ENCODE measurements at places on chromosomes 7 and 10. TPM values are rescaled to one million over a fixed set of nuclear protein-coding genes. Genes with fewer than 3 reads are reported as not detected.

SH2D4B gene
- total RNA-seq, result not detected

DNA sequence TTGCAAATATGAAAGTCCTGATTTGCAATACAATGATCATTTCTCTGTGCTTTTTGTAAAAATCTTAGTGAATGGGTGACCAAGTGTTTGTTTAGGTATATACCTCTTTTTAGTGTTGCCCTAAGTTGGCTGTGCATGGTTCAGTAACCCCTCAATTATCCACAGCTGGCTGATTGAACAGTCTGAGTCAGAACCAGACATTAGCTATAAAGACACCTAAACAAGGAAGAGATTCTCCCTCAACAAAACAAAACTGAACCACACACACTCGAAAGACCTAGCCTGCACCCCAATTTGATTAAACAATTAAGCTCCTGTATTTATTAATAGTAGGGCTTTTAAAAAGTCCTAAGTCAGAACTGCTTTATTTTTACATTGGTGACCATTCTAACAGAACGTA is 2.8 kb downstream of the RSBN1L start:
- DNase-seq, result no peak

GRCh38 chr7:80307227-80307856 is 172.7 kb downstream of the GNAI1 start:
- no peak for DNase-seq

PHYHIPL gene
- not detected for total RNA-seq

OPN4 gene
- not detected for total RNA-seq

DNA sequence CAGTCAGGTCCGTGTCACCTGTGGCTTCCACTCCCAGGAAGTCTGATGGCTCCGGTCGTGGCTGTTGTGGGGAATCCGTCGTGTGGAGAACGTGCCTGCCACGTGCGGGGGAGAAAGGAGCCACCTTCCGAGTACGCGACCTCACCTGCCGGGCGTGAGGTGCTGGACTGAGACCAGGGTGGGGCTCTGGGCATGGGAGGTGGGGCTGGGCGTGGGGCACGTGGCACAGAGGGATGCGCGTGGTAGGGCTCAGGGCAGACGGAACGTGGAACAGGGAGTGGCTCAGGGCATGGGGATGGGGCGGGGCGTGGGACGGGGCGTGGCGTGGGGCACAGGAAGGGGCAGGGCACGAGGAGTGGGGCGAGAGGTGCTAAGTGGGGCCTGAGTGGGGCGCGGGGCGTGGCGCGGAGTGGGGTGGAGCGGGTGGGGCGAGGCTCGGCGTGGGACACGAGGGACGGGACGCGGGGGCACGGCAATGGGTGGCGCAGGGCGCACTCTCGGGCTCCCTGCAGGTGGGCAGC is 64.8 kb downstream of the C10orf143 start:
- no peak for DNase-seq

DNA sequence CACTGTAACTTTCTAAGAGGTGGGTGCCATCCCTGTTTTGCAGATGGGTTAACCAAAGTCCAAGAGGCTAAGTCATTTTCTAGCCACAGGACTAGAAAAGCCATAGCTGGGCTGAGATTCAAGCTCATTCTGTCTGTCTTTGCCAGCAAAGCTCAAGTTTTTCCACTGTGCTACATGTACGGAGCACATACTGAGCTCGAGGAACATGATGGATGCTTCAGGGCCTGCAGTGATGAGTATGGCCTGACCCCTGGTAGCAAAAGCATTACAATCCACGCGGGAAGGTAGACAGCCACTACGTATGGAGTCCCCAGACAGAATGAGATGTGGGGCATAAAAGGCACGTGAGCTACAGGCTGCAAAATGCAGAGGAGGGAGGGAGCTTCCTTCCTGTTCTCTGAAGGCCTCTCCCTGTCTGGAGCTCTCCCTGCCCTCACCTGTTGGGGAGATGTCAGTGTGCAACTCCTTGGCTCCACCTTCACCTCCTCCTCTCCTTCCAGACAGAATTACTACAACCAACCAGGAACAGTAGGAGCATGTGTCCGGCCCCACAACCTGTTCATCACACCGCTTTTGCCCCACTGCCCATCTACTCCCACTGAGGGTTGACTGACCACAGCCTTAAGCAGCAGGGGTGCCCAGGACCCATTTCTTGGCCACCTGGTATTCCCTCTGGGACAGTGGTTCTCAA is 16.4 kb downstream of the ITPRIP start:
- DNase-seq, result no peak

DNA sequence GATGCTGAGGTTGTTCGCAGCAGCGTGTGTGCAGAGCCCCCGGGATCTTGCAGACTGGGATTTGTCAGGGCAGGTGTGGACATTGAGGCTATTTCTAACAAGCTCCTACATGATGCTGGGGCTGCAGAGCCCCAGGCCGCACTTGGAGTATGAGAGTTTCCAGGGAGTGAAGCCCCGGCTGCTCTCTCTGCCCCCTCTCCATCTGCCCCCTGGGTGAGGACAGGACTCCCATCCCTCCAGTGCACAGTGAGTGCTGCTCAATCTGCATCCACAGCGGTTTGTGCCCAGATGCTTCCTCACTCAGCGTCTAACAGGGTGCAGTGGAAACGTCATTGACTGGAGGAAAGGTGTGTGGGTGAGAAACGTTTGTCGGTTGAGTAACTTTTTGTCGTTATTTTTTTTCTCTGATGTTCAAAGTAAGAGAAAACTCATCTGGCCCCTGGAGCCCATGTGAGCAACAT is 25.3 kb downstream of the IL2RA start:
- DNase-seq, result no peak

MTURN gene
- total RNA-seq, result 2.5 TPM

Data from NCI-H460 (cell line).